ENCODE measurements at places on chromosomes 2 and 18.

- no peak for DNase-seq
Observed at GRCh38 chr2:182088681-182089320, 103.1 kb downstream of the PPP1R1C start.

- no peak for DNase-seq
Observed at GRCh38 chr18:58069099-58069498, 25.1 kb downstream of the NEDD4L start.

DNA sequence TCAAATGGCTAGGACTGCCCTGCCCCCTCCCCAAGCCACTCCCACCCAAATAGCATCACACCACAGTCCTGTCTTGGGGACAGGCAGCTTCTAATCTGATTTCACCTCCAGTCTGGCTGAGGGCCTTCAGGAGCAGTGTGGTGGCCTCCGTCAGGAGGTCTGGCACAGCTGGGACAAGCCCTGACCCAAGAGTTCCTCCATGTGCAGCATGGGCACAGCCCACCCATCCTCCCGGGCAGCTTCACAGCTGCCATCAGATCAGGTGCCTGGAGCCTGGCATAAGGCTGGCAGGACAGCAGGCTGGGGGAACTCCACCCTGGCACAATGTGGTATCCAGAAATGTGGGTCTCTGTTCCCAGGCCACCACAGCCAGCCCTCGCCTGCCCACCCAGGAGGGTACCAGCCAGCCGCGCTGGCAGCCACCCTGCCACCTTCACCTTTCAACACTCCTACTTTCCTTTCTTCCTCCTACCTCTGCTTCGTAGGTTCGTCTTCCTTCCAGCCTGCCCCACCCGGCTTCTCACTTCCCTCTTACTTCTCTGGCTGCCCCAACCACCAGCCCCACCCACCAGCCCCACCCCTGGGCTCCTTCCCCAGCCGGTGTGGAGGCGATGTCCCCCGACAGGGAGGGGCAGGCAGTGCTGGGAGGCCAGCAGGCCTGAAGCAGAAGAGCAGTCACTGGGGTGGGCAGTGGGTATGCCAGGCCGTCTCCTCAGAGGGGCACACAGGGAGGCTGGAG is at the start of gene CAPG:
Gene CAPG (minus strand): TSS at position 522 of the 739 bp plus-strand sequence. CDS start 8,221 bp downstream, outside the sequence.
- peak; percentile 86 for DNase-seq

GRCh38 chr2:163570391-163570790 is 165.4 kb downstream of the FIGN start:
- no peak for DNase-seq

GRCh38 chr2:67571785-67572718 is 174.9 kb downstream of the ETAA1 start:
- no peak for DNase-seq

DNA sequence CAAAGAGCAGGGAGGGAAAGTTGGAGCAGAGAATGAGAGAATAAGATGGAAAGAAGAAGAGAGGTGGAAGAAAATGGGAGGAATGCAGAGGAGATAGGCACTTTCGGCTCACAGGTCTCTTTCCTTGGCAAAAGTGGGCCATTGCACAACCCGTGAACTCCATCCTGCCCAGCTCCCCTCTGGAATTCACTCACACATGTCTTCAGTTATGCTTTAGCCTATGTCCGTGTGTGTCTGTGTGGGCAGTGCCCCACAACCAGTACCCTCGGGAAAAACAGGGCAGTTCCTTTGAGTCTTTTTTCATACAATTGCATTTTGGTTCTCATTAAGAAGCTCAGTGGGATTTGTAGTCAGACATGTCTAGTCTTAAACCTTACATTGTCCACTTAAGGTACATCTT is 34.5 kb downstream of the DTNA start:
- no peak for DNase-seq

GRCh38 chr2:31785876-31786275 is 205.1 kb upstream of the SRD5A2 start:
- no peak for DNase-seq

GRCh38 chr2:42567806-42568400 is 529 bp upstream of the MTA3 start:
- DNase-seq = peak; percentile 72

DNA sequence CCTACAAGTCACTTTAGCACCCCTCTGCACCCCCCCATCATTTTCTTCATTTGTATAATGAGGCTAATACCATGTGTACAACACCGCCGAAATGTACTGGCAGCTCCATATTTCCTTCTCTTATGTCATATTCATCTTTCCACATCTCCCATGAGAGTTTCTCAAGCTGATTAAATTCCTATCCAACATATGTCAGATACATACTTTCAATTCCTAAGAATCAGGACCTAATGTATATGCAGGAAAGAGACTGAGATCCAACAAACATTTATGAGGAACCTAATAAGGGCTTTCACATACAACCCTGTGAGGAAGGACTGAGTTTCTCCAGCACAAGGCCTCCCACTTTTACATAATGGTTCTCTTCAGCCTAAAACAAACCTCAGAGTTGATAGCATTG is 41.9 kb downstream of the PRKD3 start:
- DNase-seq = no peak

DNA sequence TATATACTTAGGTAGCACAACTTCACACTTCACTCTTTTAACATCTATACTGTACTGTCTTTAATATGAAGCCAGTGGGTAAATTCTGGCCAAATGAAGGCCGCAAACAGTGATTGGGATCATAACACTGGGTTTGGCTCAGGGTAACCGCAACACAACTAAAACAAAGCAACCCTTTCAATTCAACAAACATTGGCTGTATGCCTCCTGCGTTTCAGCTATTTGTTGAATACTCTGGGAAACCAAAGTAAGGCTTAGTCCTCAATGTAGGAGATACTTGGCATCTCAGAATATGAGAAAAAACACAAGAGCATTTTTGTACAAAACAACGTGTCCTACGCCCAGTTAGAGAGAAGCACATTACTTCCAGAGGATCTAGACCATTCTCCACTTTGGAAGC is 693.3 kb upstream of the KLHL29 start:
- DNase-seq = no peak

- DNase-seq = no peak
Observed at GRCh38 chr2:72140621-72140960, 7.1 kb downstream of the CYP26B1 start.

DNA sequence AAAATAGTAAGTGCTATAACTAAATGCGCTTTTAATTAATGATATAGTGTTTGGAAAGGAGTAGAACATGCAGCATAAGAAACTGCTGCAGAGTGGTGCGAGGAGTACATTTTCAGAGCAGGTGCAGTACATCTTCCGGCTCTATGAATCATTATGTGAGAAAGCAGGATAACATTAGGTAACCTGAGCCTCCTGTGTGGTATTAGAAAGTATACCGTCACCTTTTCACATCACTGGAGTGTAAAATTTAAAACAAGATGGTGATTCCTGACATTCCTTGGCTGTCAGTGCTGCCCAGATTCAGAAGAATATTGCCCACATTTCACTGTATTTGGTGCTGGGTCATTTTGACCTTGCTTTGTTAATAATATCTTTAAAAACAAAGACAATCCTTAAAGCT is 7.8 kb upstream of the DYNC2LI1 start:
- DNase-seq = no peak

DNA sequence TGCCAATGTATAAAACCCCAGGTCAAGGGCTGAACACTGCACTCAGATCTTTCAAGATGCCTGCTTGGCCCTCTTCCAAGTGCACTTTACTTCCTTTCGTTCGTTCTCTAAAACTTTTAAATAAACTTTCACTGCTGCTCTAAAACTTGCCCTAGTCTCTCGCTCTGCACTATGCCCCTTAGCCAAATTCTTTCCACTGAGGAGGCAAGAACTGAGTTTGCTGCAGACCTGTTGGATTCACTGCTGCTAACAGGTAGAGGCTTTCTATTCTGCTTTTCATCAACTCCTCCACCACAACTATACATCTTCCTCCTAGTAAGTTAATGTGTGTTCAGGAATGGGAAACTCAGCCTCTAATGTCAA is 467.9 kb downstream of the MBD2 start:
- no peak for DNase-seq

DNA sequence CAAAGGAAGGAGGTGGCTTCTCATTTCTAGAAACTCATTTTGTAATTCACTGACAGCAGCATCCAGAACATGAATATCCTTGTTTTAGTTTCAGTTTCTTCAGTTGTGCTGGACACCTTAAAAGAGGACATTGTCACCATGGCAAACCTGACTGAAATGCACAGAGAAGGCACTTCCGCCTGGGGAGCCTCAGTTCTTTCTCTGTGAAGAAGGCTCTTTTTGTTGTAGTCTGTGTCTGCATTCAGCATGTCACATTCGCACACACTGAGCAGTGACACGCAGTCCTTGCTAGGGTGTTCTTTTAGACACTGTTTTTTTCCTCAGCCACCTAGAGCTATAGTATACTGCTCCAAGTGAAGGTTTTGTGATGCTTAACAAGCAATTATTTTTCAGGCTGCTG is 9.5 kb upstream of the RPRM start:
- no peak for DNase-seq

GRCh38 chr18:21386523-21387240 is 144.7 kb downstream of the GREB1L start:
- DNase-seq = no peak

DNA sequence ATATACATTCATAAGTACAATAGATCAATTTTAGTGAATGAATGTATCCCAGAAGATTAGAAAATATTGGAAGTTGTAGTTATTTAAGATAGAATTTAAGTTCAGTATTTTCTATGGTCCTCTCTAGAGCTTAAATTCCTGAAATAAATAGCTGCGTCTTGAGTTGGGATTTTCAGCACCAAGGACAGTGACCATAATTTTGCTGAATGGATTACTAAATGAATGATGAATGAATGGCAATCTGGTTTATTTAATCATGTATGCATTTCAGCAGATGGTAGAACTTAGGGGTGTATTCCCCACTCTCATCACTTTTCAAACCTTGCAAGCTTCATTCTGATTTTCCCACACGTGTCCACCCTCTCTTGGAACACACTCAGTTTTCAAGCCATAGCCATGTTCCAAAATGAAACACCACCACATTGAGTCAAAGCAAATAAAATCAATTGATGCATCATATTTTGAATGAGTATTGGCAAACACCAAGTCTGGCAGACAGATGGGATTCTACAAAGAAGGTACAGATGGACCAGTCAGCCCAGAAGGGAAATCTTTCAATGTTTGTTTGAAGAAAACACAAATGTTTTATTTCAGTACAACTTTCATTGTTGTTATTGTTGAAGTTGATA is 362.2 kb upstream of the NXPH2 start:
- no peak for DNase-seq

- DNase-seq = no peak
Observed at GRCh38 chr2:239806758-239807434, 218.2 kb downstream of the NDUFA10 start.

DNA sequence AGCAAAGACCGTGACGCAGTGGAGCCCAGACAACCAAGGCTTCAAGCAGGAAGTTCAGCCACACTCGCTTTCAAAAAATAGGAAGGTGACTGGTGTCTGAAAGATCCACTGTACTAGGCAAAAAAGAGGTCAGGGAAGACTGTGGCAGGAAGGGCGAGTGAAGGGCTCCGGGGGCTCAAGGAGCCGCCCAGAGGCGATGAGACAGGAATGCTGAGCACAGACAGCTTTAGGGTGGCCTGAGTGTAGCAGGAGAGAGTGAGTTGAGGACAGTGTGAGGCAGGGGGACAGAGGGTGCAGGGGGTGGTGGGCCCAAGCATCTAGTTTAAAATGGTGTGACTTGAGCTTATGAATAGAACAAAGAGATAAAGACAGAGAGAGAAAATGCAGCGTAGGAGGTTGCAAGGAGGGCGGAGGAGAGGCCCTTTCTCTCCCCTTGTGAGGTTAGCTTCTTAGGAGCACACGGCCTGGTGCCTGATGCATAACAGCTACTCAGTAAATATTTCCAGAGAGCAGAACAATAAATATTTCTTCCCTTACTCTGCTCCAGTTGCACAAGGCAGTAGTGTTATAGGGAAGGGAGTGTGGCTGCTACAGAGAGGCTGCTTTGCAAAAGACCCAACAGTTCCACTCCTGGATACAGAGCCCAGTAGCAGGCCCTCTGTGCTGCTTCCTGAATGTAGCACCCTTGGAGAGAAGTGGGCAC is 789.7 kb upstream of the RAB6C start:
- DNase-seq = no peak

DNA sequence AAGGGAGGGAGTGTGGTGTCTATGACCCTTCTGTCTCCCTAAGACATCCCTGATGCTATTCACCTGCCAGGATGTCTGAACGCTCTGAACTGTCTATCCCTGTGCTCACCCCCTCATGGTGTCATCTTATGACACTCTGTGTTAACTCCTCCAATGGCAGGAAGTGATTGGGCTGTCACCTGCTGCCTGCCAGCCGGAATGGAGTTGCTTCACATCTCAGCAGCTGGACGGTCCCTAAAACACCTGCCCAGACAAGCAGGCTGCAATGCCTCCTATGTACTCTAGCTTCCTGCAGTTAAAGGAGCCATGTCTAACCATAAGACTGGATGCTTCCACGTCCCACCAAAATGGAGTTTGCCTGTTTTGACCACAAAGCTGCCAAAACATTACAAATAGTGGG is 99.9 kb downstream of the CPO start:
- DNase-seq = no peak

DNA sequence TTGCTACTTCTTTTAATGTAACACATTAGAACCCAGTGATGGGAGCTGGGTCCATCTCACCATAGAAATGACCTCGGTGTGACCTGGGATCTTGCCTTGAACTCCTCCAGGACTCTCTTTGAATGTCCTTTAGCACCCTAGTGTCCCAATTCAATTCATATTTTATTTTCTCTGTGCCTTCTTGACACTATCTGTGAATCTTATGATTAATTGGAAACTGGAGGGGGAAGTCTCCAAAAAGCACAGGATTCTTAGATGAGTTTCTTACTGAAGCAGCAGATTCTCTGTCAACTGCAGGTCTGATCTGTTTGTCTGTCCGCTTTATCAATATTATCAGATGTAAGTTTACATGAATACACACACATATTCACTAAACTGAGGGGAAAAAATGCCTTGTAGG is 470 bp downstream of the DHRS9 start:
- no peak for DNase-seq

DNA sequence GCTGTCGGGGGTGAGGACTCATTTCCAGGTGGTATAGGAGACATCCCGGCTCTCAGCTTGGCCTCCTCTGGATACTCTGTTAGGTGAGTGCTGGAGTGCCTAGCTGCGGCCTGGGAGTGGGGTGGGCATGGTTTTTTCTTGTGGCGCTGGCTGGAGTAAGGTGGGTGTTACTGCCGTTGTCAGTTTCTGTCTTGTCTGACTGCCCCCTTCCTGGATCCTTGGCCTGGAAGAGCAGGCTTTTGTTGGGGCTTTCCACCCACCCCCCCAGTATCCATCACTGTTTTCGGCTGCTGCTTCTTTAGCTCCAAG is 69.2 kb downstream of the DGKD start:
- DNase-seq = no peak

DNA sequence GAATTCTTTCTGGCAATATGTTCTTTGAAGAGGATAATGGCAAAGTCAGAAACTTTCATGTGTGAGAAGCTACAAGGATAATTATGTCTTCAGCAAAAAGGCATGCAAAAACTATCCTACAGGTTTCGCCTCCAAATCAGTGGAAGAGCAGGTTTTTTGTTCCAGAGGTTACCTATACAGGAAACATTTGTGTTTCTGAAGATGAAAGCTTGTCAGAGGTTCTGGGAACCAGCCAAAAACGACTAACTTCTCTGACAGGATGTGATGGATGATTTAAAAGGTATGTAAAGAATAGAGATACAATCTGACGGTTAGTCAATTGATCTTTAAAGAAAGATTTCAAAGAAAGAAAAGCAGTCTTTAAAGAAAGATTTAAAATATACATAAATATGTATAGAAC is 37.6 kb downstream of the RND3 start:
- no peak for DNase-seq

GRCh38 chr2:197081294-197081693 is 154.8 kb upstream of the PGAP1 start:
- no peak for DNase-seq

All from GM10248 (cell line).